Prostate gland (tissue), 2 donors: ENCODE measurements at places on chromosomes 5 and 9.

DNA sequence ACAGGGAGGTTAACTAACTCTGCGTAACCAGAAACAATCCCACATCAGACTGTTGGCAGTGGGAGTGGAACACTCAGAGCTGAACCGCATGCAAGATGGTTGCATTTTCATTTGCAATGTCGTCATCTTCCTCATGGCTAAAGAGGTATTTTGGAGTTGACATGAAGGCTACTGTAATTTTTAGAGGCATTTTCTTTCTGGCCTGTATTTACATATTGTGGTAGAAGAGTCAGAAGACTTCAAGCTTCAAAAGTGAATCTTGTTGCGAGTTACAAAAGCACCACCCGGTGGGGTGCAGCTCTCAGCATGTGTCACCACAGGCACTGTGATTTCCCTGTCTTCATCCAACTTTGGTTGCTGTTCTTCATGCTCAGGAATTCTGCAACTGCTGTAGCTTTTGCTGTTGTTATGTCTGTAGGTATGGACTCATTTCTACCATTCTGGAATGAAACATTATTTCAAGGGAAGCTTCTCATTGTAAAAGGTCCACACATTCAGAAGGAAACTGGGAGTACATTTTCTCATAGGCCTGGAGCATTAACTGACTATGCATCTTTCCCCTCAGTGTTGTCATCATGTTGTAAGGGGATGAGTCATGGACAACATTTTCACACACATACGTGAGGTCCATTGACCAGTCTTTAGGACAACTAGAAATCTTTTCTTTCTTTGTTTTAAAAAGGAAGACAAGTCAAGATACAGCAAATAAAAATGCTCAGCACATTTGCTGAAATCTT is 35.4 kb upstream of the GDNF start:
- H3K4me3 ChIP-seq: no peak overlapping the region
- H3K27ac ChIP-seq: no peak overlapping the region
- DNase-seq: no peak
- no peaks in the 10 kb centered on the region for H3K4me1 ChIP-seq
- no peaks in the 10 kb centered on the region for H3K36me3 ChIP-seq

DNA sequence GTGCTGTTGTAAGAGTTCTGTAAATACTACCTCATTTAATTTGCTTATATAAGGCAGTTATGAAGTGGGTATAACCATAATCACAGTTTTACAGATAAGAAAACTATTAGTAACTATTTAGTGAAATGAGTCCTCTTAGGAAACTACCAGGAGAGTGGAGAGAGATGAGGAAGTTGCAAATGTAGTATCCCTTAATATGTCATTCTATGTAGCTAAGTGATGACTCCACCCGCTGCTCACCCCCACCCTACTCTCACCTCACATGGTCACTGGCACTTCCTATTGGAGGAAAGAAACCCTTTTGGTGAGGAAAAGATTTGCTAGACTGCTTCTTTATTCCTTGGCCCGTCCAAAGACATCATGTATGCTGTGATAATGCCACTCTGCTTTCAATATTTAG is 241.8 kb upstream of the SLC24A2 start:
- no peaks in the 10 kb centered on the region for H3K27me3 ChIP-seq
- H3K4me1 ChIP-seq: no peaks in the 10 kb centered on the region
- no peak overlapping the region for H3K27ac ChIP-seq
- H3K4me3 ChIP-seq: no peak overlapping the region

- no peak for DNase-seq
- H3K36me3 ChIP-seq: no peaks in the 10 kb centered on the region
- no peaks in the 10 kb centered on the region for H3K4me1 ChIP-seq
- H3K27ac ChIP-seq: no peak overlapping the region
- no peak overlapping the region for H3K4me3 ChIP-seq
Measured at GRCh38 chr5:173750538-173751265, 134.3 kb upstream of the BOD1 start.

DNA sequence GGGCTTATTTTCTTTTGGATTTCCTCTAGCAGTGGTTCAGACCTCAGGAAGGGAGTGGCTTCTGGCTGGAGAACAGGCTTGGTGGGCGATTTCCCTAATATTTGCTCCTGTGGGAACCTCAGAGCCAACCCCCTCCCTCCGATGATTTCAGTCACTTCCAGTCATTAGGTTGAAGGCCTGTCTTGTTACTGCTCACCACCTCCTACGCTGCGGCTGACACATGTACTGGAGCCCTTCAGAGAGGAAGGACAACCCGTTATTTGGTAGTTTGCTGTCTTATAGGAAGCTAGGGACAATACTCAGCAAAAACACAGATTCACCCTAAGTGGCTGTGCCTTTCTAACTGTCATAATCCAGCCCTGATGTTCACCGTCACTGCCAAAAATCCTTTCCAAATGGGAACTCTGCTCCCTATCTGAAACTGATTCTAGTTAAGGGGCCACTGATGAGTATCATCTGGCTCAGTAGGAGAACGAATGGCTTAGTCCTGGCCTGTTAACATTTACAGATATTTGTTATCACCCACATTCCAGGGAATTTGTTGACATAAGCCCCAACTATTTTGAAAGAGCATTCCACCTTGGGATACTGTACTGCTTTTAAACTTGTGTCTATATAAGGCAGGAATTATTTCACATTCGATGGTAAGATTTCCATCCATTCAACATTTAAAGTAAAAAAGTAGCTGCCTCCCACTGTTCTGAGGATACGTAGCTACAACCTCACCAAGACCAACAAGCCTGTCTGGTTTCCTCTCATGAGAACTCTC is 29.3 kb upstream of the ANKH start:
- no peak for DNase-seq
- H3K27me3 ChIP-seq: no peaks in the 10 kb centered on the region
- no peak overlapping the region for H3K27ac ChIP-seq
- no peak overlapping the region for H3K4me3 ChIP-seq
- no peaks in the 10 kb centered on the region for H3K4me1 ChIP-seq

GRCh38 chr5:122259995-122260394 is 52.0 kb upstream of the SNCAIP start:
- no peaks in the 10 kb centered on the region for H3K4me1 ChIP-seq
- no peak overlapping the region for H3K27ac ChIP-seq
- no peak for DNase-seq
- H3K4me3 ChIP-seq: no peak overlapping the region

GRCh38 chr5:43193181-43193893 is 1.3 kb downstream of the NIM1K start:
- no peak for DNase-seq
- H3K4me3 ChIP-seq: peak overlapping the region; percentile 34
- H3K27me3 ChIP-seq: no peaks in the 10 kb centered on the region
- no peaks in the 10 kb centered on the region for H3K36me3 ChIP-seq
- H3K4me1 ChIP-seq: peaks cover 3% of the 10 kb centered on the region

DNA sequence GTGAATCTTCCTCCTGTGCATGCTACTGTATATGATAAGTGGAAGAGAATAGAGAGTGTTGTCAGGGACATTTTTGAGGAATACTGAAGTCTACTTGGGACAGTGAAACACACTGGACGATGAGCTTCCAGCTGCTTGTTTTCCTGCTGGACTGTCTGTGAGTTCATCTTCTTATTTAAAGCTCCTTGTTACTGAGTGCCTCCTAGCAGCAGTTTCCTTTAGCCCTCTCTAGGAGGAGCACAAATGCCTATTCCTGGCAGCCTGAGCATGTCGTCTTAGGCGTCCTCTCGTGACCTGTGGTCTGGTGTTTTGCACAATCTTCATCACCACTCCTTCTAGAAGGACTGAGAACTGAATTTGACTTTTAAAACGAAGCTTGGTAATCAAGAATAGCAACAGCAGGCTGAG is 43.8 kb downstream of the ANKRD33B start:
- no peak for DNase-seq
- no peak overlapping the region for H3K4me3 ChIP-seq
- peak overlapping the region; percentile 15 for H3K27ac ChIP-seq
- H3K36me3 ChIP-seq: no peaks in the 10 kb centered on the region
- H3K27me3 ChIP-seq: no peaks in the 10 kb centered on the region

GRCh38 chr9:121271368-121272341 is 3.7 kb downstream of the GSN start:
- H3K4me1 ChIP-seq: peaks cover 3% of the 10 kb centered on the region
- no peak overlapping the region for H3K4me3 ChIP-seq
- peak overlapping the region; percentile 40 for H3K27ac ChIP-seq
- no peaks in the 10 kb centered on the region for H3K27me3 ChIP-seq
- H3K36me3 ChIP-seq: no peaks in the 10 kb centered on the region

GRCh38 chr9:32092031-32092430 is 292.4 kb upstream of the ACO1 start:
- DNase-seq: no peak
- H3K27me3 ChIP-seq: no peaks in the 10 kb centered on the region

DNA sequence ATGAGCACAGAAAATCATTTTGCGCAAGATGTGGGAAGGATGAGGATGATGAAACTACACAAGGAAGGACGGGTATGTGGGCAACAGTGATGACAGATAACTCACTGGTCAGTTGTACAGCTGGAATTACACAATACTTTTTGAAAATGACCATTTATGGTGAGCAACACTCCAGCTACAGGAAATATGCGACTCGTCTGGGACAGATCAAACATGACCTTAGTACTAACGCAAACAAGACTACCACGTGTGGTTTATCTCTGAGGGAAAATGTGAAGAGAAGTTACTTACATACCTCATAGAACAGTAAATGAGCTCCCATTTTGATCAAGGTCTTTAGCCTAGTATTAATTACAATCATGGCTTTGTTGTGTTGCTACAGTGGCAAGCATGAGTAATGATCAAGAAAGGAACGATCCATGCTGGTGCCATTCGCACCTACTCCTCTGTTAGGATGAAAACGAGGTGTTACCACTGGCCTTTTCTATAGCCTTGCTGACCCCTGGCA is 456.9 kb downstream of the BNC2 start:
- DNase-seq: no peak
- no peaks in the 10 kb centered on the region for H3K27me3 ChIP-seq
- no peak overlapping the region for H3K27ac ChIP-seq
- H3K4me1 ChIP-seq: no peaks in the 10 kb centered on the region
- H3K4me3 ChIP-seq: no peak overlapping the region

DNA sequence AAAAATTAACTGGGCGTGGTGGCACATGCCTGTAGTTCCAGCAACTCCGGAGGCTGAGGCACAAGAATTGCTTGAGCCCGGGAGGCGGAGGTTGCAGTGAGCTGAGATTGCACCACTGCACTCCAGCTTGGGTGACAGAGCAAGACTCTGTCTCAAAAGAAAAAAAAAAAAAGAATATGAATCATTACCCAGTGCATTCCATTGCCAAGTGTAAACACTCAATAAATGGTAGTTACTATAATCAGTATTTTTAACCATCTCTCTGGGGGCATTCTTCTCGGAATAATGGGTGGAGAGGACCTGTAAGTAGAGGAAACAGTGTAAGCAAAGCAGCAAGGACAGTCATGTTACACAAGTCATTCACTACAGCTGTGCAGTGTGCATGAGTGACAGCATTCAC is 13.8 kb upstream of the RANBP17 start:
- H3K4me3 ChIP-seq: no peak overlapping the region
- H3K4me1 ChIP-seq: no peaks in the 10 kb centered on the region
- no peaks in the 10 kb centered on the region for H3K36me3 ChIP-seq
- no peaks in the 10 kb centered on the region for H3K27me3 ChIP-seq
- H3K27ac ChIP-seq: no peak overlapping the region

DNA sequence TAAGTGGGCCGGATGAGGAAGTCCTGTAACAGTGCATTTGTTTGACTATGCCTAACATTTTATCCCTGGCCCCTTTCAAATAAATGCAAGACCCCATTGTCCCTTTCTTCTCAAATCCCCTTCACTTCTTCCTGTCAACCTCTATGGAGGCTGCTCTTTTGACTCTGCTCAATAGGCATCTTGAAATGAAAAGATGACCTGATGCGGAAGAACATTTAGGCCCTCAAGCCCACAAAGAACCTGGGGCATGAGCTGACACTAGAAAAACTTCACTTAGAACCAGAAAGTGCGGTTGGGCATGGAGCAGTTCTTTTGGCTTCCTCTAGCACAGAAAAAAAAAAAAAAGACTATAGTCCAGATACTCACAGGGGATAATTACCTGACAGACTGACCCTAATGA is 1434.7 kb upstream of the WWC1 start:
- H3K4me1 ChIP-seq: no peaks in the 10 kb centered on the region
- no peaks in the 10 kb centered on the region for H3K27me3 ChIP-seq
- H3K36me3 ChIP-seq: no peaks in the 10 kb centered on the region
- no peak for DNase-seq
- no peak overlapping the region for H3K4me3 ChIP-seq
